ENCODE measurements at places on chromosomes 4 and X.

GRCh38 chr4:74531963-74532794 lies 87.2 kb downstream of the AREG start:
- no peak for DNase-seq

DNA sequence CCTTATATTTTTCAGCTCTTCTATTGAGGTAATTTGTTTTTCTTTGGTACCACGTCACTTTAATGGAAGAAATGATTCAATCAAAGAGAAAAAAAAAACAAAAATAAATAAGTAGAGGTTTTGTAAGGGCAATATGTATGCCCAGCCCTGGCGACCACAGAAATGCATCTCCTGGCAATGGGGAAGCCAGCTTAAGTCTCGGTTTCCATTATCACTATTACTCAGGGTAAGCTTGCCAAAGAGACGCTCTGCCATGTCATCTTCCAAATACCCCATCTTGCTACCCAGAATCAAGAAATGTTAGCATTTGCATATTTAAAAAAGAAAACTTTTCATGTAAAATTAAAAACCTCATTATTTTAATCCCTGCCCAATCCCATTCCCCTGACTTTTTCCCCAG lies 68.8 kb downstream of the FAM47C start:
- no peak for DNase-seq

DNA sequence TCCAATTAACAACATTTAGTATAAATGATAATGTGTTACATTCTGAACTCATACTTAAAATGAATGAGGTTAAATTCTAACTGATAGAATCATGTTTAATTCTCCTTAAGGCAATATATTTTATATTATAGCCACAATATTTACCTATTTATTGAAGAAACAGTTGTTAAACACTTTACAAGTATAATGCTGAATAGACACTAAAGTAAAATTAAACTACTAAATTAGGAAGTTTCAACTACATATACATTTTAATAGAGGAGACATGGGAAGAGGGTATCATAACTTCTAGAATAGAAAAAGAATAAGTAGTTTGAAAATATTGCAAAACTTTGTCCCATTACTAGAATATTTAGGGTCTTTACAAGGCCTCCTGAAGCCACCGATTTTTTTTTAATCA lies 36.2 kb upstream of the GRIA2 start:
- no peak for DNase-seq

- DNase-seq: no peak
These were observed 49.7 kb downstream of the MID1IP1 start for GRCh38 chrX:38850807-38851544.

DNA sequence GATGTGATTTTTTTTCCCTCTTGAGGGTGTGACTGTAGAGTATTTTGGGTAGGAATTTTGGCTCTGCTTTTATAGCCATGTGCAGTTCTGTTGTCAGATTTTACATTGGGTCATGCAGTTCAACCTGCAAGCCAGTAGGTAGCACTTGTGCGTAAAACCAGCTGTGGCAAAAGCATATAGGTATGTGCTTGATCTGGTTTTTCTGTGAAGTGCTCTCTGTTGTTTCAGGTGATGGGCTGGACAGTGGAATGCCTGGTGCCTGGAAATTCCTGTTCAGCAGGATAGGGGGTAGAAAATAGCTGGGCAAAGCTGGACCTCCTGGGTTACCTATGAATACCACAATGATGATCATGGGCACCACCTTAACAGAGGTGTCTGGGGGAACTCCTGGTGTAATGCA lies 584.2 kb upstream of the PCDH10 start:
- DNase-seq: no peak

GRCh38 chrX:131729295-131729694 lies 185.4 kb downstream of the OR13H1 start:
- DNase-seq: no peak

DNA sequence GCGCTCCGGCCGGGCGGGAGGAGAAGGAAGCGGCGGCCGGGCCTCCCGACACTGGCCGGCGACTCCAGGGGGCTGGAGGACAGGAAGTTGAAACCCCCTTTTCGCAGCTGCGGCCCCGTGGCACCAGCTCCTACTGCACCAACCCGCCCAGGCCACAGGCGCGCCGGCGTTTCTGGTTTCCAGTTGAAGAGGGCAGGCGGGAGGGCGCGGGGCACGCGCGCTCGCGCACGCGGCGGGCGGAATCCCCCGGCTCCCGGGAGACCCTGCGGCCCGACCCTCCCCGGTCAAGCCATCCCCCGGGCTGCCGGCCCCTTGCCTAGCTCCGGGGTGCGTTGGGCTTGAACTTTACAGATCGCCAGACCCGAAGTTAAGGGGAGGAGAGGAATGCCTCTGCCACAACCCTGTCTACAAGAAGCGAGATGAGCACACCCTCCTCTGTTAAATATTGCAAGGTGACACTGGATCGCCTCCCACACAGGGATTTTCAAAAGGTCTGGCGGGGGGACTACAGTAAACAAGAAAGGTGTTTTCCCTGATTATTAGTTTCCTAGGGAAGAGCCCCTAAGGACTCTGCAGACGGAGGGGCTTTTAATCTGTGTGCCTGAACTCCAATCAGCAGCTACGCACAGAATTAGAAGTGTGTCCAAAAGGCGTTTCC lies 1.4 kb downstream of the ELOVL6 start:
- DNase-seq: no peak

DNA sequence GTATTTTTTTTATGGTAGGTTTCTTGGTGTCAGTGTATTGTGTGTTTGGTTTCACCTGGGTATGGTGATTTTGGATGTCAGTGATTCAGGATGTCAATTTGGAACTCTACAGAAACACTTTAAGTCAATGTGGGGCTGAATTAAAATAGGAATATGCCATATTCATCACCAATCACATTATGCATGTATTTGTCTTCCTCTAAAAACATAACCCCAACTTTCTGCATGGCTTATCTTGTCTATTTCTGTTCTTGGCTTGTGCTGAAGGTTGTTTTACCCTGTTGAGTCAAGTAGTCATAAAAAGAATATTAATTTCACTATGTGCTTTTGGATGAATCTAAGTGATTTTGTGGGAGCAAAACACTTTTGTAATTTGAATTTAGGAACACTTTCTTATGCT lies 19.0 kb downstream of the ZNF721 start:
- no peak for DNase-seq

DNA sequence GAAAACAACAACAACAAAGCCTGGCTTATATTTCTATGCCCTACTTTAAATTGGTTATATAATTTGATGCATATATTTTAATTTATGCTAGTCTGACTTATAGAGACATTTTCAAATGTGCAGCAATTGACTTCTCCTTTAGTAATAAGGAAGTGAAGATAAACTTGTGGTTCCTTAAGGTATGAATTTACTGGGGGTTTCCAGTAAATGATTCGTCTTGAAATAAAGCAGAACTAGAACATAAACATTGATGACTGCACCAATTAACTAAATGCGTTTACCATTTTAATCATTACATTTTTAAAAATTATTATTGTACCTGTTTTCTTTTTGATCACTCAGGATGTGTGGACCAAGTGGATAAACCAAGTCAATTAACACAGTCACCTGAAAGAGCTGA lies 99.6 kb upstream of the CCSER1 start:
- DNase-seq: no peak

DNA sequence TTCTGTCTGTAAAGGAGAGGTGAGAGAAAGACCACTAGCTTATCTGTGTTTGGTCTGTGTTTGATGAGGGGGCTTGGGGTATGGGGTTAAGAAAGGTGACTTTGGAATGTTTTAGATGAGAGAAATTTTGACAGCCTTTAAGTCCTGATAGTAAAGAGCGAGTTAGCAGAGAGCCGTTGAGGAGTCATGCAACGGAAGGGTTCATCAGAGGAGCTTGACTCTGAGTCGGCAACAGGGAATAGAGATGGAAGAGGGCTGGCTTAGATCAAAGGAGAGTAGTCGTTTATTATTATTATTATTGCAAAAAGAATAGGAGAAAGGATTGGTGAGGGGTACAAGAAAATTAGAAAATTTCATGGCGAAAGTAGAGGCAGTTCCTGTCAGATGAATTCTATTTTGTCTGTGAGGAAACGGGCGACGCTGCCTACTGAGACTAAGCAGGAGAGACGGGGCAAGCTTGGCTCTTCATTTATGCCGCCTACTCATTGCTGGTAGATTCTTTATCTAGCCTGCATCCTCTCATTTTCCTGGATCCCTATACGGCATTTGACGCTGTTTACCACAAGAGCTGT lies 473 bp upstream of the VAMP7 start:
- no peak for DNase-seq

DNA sequence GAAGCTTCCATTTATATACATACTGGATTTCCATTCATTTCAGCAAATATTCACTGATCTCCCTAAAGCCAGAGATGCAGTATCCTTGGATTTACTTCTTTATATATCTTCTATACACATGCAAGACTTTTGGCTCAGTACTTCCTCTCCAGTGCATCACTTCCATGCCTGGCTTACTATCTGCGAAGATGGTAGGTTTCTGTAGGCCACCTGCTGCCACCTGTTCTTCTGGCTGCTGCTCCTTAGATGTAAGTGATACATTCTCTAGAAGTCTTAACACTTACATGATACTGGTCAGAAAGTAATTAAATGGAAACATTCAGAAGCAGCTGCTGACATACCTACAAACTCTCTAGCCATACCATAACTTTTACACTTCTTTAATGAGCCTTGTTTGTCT lies 48.9 kb downstream of the TBC1D9 start:
- DNase-seq: no peak

DNA sequence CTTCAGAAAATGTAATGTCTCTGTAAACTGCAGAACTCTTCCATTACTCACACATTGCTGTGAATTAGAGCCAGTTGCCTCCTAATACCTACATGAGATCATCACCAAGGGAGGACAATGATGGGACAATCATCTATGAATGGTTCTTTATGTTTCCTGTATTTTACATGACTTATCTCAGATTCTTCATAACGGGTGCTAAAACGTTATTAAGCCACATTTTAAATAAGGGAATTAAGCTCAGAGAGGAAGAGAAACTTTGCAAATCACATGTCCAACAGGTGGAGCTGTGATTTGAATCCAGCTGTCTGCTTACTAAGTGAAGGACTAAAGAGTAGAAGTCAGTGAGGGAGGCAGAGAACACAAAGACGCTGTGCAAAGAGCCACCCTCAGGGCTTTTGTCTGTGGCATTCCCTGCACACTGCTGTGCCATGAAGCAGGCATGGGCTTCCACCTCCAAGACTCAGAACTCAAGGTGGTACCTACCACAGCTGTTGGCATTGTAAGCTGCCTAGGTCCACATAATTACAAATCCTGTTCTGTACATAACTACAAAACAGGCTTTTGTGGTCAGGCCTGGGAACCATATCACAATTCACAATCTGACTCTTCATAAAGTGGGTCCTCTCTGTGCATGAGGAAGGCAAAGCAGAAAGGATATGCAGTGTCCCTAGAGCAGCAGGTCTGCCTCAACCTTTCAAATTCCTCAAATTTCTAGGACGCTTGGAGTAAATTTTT lies 12.8 kb downstream of the TBC1D9 start:
- DNase-seq: no peak

DNA sequence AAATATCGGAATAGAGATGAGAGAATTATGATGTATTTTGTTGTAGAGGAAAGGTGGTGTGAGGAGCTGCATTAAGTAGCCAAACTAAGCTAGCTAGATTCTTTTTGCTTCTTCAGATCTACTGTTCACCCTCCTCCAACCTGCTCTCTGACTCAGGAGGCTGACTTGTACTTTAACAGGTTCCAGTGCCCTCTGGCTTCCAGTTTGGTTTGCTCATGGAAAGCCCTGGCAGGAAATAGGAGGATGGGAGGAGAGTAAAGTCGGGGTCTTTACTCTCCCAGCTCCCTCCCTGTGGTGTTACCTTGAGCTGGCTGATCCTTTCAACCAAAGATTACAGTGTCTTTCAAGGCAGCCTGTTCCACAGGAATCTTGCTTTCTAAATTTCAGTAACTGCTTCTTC lies 277.0 kb upstream of the EDA2R start:
- DNase-seq: no peak

- DNase-seq: no peak
These were observed 14.7 kb downstream of the ATXN3L start for GRCh38 chrX:13305108-13305507.

- no peak for DNase-seq
These were observed 2.0 kb upstream of the BEX4 start for GRCh38 chrX:103212749-103213457.

GRCh38 chr4:129455482-129455881 lies 359.5 kb downstream of the C4orf33 start:
- DNase-seq: no peak

DNA sequence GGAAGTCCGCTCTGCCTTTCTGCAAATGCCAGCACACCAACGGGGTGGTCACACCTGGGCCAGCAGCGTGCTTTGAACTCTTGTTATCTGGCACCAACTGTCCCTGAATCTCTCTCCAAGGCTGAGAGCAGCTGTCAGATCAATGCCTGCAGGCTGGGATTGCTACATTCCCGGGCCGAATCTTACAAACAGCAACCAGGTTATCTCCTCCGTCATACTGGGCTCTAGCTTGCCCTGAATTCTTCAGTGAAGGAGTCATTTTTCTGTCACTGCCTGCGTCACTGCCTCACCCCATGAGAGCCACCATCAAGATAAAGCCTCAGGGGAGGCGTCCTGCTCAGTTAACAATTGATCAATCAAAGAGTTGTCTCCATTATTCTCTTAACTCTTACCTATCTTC lies 329.4 kb upstream of the PPARGC1A start:
- DNase-seq: no peak

- DNase-seq: no peak
These were observed 28.4 kb upstream of the ADH7 start for GRCh38 chr4:99463566-99463965.

DNA sequence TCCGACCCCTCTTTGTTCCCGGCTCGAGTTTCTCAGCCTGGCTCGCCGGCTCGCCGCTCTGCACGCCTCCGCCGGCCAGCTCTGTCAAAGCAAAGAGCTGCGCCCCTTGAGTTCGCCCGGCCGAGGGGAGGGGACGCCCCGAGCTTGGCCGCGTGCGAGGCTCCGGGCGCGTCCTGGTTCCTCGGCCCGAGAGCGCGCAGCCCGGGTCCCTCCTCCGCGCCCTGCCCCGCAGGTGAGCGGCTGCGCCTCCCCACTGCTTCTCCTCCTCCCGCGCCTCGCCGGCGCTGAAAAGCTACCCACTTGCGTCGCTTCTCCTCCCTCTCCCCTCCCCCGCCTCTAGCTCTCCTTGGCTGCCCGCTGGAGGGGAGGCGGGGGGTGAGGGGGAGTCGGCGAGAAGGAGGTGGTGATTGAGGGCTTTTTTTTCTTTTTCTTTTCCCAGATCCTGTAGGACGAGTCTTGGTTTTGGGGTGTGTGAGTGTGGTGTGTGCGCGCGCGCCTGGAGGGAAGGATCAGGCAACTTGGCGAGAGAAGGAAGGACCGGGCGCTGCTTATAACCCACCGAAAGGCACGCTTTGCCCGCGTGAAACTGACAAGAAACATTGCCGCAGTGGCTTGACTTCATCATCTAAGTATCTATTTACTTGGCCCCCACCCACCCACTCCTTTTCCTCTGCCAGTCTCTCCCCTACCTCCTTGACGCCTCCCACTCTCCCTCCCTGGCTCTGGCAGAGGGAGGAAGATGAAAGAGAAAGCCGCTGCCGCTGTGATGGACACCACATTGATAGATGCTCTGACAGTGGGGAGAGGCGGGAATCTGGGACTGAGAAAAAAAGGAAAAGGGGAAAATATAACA lies at the start of gene LEF1:
TSS of gene LEF1 (minus strand) at position 262 of the 853 bp plus-strand sequence. CDS start 1,165 bp downstream, outside the sequence.
- peak; percentile 44 for DNase-seq
